ENCODE measurements at places on chromosomes 13 and 19.

DNA sequence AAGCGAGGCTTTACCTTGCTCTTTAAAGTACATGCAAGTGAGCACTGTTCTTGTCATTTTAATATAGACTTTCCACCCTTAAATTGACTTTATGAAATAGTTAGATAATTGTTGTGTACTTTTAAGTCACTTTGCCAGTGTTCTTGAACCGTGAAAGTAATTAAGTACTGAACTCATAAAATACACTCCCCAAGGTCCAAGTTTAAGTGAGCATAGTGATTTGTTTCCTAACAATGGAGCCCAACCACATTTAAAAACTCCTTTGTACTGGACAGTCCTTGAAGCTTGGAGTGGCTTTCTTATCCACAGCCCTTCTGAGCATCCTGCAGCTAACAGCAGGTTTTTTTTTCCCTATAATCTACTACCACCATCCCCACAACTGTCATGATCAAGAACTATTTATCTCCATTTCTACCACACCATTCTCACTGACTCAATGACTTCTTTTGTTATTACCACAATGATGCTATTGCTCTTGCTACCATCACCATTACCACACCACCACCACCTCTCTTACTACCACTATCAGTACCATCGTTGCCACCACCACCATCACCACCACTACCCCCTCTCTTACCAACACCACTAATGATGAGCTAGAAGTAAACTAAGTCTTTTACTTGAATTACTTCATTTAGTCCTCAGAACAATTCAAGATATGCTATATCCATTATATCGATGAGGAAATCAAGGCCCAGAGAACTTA lies 452.6 kb downstream of the DIAPH3 start:
- no peak for DNase-seq

DNA sequence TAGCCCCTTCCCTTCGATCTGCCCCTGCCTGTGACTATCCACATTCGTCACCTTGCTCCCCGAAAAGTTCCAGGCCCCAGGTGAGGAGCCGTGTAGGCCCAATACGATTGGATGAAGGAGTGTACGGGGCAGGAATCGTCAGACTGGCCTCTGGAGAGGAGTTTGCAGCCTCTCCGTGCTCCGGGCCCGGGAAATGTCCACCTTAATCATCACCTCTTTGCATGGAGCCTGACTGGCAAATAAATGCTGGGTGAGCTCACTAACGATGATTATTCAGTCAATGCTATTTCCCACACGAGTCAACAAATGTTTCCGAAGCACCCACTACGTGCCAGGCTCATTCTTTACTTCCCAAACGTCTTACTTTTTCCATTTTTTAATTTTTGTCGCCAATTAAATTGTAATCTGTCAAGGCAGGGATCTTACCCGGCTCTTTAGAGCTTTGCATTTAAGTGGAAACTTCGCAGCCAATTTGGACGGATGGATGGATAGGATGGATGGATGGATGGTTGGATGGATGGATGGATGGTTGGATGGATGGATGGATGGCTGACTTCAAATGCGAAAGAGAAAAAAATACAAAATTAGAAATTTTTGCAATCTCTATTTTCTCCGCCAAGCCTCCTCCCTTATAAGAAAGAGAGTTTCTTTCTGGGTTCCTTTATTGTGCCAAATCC lies 45.8 kb downstream of the TGDS start:
- no peak for DNase-seq

DNA sequence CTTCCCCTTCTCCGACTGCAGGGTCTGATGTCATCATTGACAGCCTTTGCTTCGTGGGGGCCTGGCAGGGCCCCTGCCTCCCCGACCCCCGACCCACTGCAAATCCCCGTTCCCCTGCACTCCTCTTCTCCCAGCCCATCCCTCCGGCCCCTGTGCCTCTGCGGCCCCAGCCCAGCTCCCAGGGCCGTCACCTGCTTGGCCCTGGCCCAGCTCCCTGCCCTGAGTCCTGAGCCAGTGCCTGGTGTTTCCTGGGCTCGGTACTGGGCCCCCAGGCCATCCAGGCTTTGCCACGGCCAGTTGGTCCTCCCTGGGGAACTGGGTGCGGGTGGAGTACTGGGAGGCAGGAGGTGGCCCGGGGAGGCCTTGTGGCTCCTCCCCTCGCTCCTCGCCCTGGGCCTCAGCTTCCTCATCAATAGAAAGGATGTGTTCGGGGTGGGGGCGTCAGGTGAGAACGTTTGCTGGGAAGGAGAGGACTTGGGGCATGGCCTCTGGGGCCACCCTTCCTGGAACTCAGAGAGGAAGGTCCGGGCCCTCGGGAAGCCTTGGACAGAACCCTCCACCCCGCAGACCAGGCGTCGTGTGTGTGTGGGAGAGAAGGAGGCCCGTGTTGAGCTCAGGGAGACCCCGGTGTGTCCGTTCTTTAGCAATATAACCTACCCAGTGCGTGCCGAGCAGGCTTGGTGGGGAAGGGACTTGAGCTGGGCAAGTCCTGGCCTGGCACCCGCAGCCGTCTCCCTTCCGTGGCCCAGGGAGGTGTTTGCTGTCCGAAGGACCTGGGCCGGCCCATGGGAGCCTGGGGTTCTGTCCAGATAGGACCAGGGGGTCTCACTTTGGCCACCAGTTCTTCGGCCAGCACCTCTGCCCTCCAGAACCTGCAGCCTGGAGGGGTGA lies 15.9 kb upstream of the CELF5 start:
- DNase-seq, result no peak

DNA sequence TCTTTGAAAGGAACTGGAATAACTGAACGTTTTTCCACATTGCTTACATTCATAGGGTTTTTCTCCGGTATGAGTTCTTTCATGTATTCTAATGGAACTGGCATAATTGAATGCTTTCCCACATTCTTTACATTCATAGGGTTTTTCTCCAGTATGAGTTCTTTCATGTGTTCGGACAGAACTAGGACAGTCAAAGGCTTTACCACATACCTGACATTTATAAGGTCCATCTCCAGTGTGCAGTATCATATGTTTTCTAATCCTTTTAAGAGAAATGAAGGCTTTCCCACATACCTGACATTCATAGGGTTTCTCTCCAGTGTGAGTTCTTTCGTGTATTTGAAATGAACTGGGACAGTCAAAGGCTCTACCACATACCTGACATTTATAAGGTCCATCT lies 24.7 kb downstream of the ZNF564 start:
- no peak for DNase-seq

DNA sequence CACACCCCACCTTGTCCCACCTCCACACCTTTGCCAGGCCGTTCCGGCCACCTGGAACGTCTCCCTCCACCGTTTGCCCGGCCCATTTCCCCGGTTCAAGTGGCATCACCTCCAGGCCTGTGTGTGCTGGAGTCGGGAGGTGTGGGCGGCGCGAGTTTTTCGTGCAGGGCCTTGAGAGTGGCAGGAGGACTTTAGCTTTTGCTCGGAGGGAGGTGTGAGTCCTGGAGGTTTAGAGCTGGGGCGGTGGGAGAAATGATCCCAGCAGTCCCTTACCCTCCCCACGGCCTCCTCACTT lies 4.3 kb upstream of the PALM start:
- no peak for DNase-seq

DNA sequence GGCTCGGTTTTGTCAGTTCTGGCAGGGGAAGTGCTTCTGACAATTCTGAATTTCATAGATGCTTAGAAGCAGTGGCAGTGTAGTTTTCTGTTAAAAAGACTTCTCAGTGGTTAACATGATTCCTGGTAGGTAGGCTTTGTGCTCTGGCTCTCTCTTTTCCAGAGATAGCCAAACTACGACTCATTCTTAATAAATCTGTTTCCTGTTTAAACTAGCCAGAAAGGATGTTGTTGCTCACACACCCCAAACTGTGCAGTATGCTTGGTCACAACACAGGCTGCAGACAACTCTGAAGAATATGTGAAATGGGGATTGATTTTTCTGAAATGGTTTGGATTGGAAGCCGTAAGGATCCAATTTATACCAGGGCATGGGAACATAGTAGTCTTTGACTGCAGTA lies 711.5 kb downstream of the PCDH17 start:
- DNase-seq, result no peak

GRCh38 chr13:112219740-112220139 lies 152.8 kb downstream of the SOX1 start:
- no peak for DNase-seq

DNA sequence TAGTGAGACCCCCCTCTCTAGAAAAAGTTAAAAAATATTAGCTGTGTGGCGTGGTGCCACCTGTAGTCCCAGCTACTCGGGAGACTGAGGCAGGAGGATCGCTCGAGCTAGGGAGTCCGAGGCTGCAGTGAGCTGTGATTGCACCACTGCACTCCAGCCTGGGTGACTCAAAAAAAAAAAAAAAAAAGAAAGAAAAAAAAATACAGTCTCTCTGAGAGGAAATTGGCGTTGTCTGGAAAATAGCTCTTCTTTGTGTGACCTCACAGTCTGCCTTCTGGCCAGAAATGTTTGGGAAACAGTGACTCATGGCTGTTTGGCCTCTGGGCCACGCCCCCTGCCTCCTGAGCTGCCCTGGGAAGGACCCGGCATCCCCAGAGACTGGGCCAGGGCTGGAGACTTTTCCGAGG lies 10.7 kb downstream of the MARCHF2 start:
- DNase-seq, result no peak

- DNase-seq, result peak; percentile 87
Observed at GRCh38 chr13:75762076-75762937, 126.2 kb downstream of the LMO7 start.

DNA sequence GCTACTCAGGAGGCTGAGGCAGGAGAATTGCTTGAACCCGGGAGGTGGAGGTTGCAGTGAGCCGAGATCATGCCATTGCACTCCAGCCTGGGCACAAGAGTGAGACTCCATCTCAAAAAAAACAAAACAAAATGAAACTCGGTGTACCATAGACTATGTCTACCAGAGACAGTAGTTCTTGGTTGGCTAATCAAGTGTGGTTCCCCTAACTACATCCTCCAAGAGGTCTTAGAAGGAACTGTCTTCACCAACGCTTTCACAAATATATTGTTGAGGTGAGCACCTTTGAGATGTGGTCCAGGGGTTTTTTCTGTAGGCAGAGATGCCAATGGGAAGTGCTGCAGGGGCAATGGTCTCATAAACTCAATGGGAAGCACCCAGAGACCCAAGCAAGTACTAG lies 48.0 kb downstream of the RFC3 start:
- DNase-seq, result peak; percentile 18

DNA sequence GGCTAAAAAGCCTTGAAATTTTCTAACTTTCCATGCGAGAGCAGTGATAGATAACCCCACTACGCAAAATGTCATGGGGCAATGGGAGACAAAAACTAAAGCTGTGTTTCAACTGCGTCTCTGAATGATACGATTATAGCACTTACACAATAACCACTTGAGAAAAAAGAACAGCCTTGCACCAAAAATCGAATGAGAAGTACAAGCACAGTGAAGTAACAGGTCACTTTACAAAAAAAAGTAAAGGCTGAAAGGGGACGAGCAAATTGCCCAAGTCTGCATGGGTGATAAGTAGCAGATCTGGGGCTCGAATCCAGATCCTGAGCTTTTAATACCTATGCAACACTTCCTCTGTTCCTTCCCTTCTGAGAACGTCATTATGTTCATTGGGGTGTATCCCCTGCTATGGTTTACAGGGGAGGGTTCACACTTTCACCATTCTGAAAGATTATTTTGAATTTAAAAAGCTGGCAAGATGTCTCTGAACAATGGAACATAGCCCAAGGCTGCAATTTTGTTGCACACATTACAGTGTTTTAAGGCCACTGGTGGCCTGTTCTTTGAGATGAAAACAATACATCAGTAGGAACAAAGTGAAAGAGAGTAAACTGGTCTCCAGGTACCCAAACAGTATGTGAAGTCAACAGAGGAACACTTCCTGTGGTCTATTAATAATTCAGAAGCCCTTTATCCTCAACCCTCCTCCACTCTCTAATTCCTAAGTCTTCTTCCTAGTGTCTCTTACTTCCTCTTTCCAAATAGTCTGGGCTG lies 3.2 kb downstream of the CPB2 start:
- DNase-seq, result no peak

DNA sequence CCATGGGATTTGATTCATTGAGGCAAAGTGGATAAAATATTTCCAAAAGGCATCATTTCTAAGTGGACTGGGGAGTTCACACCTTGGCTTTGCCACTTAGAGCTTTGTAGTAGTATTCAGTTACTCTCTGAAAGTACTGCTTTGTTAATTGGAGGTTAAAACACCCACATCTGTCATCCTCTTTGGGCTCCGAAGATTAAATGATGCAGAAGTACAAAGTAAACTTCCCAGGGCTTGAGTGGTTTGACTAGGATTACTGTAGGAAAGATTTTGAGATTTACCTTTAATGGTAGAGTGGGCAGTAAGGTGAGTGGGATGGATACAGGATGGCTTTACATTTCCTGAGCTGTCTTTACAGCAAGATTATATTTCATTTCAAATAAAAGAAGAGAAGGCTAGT lies 42.4 kb downstream of the WASF3 start:
- DNase-seq, result no peak

GRCh38 chr19:57473646-57474045 lies 3.7 kb downstream of the ZNF772 start:
- no peak for DNase-seq

- DNase-seq, result no peak
Observed at GRCh38 chr19:48603449-48603848, 3.1 kb upstream of the SPACA4 start.

DNA sequence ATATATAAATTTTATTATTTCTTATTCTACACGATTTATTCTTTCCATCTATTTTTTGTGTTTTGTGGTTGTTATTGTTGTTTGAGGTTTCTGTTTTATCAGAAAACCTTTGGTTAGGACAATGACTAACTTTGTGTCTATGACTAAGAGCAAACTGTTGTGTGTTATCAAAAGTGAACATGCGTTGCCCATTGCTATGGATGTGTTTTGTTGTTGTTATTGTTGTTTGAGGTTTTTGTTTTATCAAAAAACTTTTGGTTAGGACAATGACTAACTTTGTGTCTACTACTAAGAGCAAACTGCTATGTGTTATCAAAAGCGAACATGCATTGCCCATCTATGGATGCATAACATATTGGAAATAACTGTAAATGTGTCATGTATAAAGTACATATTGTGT lies 692.3 kb downstream of the SLITRK1 start:
- no peak for DNase-seq

DNA sequence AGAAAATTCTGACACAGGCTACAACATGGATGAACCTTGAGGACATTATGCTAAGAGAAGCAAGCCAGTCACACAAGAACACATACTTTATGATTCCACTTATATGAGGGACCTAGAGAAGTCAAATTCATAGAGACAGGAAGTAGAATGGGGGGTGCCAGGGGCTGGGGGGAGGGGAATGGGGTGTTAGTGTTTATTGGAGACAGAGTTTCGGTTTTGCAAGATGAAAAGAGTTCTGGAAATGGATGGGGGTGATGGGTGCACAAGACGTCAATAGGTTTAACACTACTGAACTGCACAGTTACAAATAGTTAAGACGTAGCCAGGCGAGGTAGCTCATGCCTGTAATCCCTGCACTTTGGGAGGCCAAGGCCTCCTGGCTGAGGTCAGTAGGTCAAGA lies 3.5 kb upstream of the ZNF787 start:
- DNase-seq, result no peak

GRCh38 chr13:20939662-20940061 lies 37.1 kb upstream of the XPO4 start:
- no peak for DNase-seq

GRCh38 chr13:49828453-49828852 lies 36.0 kb upstream of the KPNA3 start:
- no peak for DNase-seq

GRCh38 chr19:17646441-17646840 lies 41.7 kb downstream of the UNC13A start:
- DNase-seq, result no peak

- DNase-seq, result no peak
Observed at GRCh38 chr19:12485052-12485416, 418 bp upstream of the ZNF709 start.
